ENCODE measurements at places on chromosomes 1 and 21.

GRCh38 chr1:5730272-5731109, 261.7 kb downstream of the NPHP4 start:
- DNase-seq: no peak

- no peak for DNase-seq
Observed at GRCh38 chr1:181255270-181255929, 166.9 kb downstream of the IER5 start.

GRCh38 chr1:204325944-204326343, 33.8 kb downstream of the PLEKHA6 start:
- no peak for DNase-seq

DNA sequence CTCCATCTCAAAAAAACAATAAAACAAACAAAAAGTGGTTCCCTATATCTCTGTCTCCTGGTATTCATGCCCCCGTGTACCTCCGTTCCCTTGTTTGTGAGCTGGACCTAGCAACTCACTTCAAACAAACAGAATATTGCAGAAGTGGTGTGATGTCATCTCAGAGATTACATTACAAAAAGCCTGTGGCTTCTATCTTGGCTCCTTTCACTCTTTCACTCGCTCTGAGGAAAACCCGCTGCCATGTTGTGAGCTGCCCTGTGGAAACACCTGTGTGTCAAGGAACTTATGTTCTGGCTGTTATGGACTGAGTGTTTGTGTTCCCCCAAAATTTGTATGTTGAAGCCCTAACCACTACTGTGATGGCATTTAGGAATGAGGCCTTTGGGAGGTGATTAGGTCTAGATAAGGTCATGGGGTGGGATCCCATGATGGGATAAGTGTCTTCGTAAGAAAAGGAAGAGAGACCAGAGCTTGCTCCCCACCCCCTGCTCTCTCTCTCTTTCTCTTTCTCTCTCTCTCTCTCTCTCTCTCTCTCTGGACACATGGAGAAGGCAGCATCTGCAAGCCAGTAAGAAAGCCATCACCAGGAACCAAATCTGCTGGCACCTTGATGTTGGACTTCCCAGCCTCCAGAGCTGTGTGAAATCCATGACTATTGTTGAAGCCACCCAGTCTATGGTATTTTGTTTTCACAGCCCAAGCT, 7.4 kb upstream of the HYI start:
- no peak for DNase-seq

DNA sequence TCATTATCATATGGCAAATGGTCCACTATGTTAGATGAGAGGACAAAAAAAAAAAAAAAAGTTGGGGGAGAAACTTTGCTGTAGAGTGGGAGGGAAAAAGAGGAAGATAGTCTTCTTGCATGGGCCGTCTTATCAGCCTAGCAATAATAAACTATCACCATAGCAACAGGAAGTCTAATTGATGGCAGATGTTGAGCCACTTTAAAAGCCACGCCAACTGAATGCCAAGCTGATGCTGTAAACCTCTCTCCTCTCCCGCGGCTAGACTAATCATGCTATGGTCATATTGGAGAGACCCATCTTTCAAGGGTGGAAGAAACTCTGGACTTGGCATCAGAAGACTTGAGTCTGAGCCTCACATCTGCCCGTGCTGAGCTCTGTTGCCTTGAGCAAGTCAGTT, 122.2 kb upstream of the HOOK1 start:
- peak; percentile 80 for DNase-seq

- no peak for DNase-seq
Observed at GRCh38 chr1:17667641-17668040, 87.5 kb upstream of the ACTL8 start.

DNA sequence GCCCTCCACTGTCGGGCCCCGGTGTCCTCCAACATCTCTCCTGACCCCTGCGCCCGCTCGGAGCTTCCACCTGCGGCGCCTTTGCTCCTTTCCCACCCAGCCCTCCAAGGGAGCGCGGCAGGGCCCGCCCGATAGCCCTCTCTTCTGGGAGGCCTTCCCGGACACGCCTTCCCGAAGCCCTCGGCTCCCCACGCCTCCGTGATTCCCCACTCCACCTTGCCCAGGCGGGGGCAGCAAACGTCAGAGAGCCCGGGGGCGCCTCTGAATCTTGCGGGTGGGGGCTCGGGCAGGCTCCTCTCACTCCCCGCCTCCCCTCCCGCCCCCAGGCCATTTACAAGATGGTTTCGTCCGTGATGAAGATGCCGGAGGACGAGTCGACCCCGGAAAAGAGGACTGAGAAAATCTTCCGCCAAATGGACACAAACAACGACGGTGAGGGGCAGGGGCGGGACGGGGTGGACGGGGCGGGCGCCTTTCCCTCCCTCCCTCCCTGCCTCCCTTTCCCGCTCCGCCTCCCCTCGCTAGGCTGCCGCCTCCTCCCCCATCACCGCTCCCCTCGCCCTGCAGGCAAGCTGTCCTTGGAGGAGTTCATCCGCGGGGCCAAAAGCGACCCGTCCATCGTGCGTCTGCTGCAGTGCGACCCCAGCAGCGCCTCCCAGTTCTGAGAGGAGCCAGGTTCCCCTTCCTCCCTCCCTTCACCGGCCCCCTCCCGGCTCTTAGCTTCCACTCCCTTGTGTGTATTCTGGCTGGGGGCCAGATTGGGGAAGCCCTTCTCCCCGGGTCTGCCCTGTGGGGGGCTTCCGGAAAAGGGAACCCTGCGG, 7.1 kb downstream of the HPCA start:
- peak; percentile 20 for DNase-seq

DNA sequence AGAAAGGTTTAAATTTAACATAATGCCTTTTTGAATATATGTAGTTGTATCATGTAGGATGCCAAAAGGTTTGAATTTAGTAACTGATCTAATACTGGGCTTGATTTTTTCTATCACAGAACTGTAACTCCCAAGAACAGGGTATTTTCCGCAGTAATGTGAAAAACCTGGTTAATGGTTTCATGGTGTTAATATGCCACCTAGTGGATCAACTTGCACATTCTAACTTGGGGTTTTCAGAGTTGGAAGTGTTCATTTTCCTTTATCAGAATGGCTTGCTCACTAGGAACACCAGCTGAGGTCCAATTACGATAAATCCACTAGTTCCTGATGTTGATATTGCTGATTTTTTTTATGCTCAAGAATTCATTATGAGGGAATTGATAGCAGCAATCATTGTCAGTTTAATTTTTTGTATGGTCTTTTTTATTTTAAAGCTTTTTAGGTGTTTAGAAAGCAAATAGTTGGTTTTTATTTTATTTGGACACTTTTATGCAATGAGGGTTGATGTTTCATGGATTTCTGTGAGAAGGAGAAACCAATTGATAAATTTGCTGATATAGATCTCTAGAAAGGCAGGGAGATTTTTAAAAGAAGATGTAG, 157.2 kb downstream of the PLA2G4A start:
- DNase-seq: peak; percentile 26

All from large intestine (tissue), 12 donors.